ENCODE measurements at places on chromosomes 12 and 14.

DNA sequence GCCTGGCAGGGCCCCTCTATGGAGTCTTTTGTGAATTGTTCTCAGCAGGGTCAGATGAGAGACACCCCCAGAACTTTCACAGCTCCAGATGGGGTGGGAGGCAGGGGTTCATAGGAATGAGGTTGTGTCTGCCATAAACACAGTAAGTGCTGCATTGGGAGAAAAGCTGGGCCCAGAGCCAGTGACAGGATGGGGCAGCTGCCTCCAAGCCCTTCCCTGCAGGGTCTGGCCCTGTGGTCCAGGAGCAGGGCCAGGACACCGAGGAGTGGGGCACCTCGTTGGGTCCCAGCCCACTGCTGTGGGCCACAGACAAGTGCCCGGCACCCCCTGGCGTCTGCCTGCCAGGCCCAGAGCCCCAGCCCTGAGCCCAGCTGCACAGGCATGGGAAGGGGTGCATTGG is 13.3 kb downstream of the INF2 start:
- DNase-seq: no peak

DNA sequence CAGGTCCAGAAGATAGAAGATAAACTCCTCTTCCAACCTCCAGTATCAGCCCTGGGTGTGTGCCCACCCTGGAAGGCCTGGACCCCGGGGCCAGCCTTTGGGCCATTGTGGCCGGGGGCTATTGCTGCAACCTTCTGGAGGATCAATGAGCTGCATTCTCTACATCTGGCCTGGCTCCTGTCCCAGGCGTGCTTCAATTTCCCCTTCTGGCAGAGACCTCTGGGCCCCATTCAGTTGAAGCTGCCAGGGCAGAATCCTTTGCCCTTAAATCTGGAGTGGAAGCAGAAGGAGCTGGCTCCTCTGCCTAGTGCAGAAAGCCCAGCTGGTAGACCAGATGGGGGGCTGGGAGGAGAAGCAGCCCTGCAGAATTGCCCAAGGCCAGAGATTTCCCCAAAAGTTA is 10.0 kb downstream of the NYNRIN start:
- no peak for DNase-seq

- no peak for DNase-seq
Observed at GRCh38 chr12:15924956-15925355, 13.8 kb downstream of the DERA start.

GRCh38 chr12:106302401-106303201 is at the start of gene TCP11L2:
TCP11L2 (plus strand) TSS chr12:106302733; CDS start chr12:106311076, 8,343 bp downstream.
- DNase-seq: peak; percentile 92
